Central memory CD8-positive, alpha-beta T cell (primary cell): ENCODE measurements at places on chromosomes 11 and 22.
A peak's percentile ranks its signal among the peaks of the same experiment; 100 is the strongest.

GRCh38 chr11:131549099-131549498, 178.7 kb downstream of the NTM start:
- H3K4me3 ChIP-seq, result no peak overlapping the region
- no peaks in the 10 kb centered on the region for H3K4me1 ChIP-seq
- H3K36me3 ChIP-seq, result peaks cover 1% of the 10 kb centered on the region
- peaks cover 10% of the 10 kb centered on the region for H3K27me3 ChIP-seq

DNA sequence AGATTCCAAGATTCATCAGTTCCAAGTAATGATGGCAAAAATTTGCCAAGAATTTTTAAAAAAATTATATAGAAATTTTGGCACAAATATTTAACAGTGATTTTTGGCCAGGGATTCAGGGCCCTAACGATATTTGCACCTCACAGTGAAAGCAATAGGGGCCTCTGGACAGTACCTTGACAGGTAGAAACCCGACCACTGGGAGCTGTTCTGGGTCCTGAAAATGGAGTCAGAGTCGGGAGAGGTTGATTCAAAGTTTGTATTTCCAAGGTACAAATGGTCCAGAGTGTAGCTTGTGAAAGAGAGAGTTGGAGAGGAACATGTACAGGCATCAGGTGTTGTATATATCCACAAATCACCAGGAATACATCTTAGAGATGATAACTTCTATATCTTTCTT, 41.6 kb downstream of the MRGPRX2 start:
- no peak overlapping the region for H3K27ac ChIP-seq
- H3K36me3 ChIP-seq, result no peaks in the 10 kb centered on the region
- DNase-seq, result no peak
- H3K4me3 ChIP-seq, result no peak overlapping the region

GRCh38 chr11:639332-639955, 2.4 kb downstream of the DRD4 start:
- H3K27ac ChIP-seq, result no peak overlapping the region
- peaks cover 12% of the 10 kb centered on the region for H3K36me3 ChIP-seq
- peaks cover 11% of the 10 kb centered on the region for H3K4me1 ChIP-seq
- H3K4me3 ChIP-seq, result no peak overlapping the region

- no peaks in the 10 kb centered on the region for H3K36me3 ChIP-seq
- peaks cover 45% of the 10 kb centered on the region for H3K27me3 ChIP-seq
- no peak for DNase-seq
- no peak overlapping the region for H3K27ac ChIP-seq
These were observed 551 bp upstream of the DEUP1 start for GRCh38 chr11:93329936-93330445.

DNA sequence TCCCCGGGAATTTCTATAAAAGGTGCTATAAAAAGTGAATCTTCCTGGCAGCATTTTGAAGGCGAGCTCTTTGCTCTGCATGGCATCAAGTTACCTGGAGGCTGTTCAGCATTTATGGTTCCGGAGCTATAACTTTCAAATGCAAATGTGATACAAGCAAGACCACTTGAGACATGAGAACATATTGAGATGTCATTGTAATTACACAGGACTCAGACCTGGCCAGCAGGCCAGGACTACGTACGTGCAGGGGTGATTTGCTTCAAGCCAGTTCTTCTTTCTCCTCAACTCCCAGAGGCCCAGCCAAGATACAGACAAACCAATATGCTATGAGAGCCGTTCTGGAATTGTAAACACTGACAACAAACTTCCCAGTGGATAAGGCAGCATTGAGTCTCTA, 227.4 kb upstream of the FAT3 start:
- no peak overlapping the region for H3K27ac ChIP-seq
- H3K27me3 ChIP-seq, result no peaks in the 10 kb centered on the region
- no peak for DNase-seq
- no peaks in the 10 kb centered on the region for H3K36me3 ChIP-seq
- H3K4me1 ChIP-seq, result no peaks in the 10 kb centered on the region
- no peak overlapping the region for H3K4me3 ChIP-seq

GRCh38 chr11:68293708-68294107, 18.7 kb upstream of the LRP5 start:
- H3K4me1 ChIP-seq, result no peaks in the 10 kb centered on the region
- H3K4me3 ChIP-seq, result no peak overlapping the region
- no peak overlapping the region for H3K27ac ChIP-seq
- peaks cover 6% of the 10 kb centered on the region for H3K27me3 ChIP-seq
- no peaks in the 10 kb centered on the region for H3K36me3 ChIP-seq
- no peak for DNase-seq

GRCh38 chr11:109303342-109303741, 118.6 kb upstream of the C11orf87 start:
- H3K4me3 ChIP-seq, result no peak overlapping the region
- H3K4me1 ChIP-seq, result no peaks in the 10 kb centered on the region
- no peak overlapping the region for H3K27ac ChIP-seq
- H3K36me3 ChIP-seq, result no peaks in the 10 kb centered on the region
- no peaks in the 10 kb centered on the region for H3K27me3 ChIP-seq
- DNase-seq, result no peak

- H3K36me3 ChIP-seq, result no peaks in the 10 kb centered on the region
- no peak overlapping the region for H3K27ac ChIP-seq
- peaks cover 90% of the 10 kb centered on the region for H3K27me3 ChIP-seq
These were observed 5.2 kb downstream of the TEAD1 start for GRCh38 chr11:12679471-12679870.

- peaks cover 1% of the 10 kb centered on the region for H3K36me3 ChIP-seq
- no peak overlapping the region for H3K4me3 ChIP-seq
- no peak overlapping the region for H3K27ac ChIP-seq
- no peaks in the 10 kb centered on the region for H3K4me1 ChIP-seq
- DNase-seq, result no peak
These were observed 584.0 kb downstream of the KCNA4 start for GRCh38 chr11:29432719-29433325.

DNA sequence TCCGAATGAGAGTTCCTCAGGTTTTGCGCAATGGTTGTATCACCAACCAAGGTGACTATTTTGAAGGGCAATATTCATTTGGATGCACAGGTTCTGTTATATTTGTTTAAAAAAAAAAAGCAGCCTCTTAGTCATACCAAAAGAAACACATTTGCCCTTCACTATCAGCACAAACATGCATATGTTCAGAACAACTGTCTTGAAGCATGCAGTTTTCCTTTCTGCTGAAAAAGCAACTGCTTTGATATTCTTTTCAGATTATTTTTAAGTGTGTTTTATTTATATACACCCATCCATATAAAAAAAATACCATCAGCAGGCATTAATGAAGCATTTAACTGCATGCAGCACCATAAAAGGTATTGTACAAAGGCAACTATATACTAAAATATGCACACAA, 67.8 kb downstream of the RBFOX2 start:
- DNase-seq, result no peak
- H3K27me3 ChIP-seq, result peaks cover 50% of the 10 kb centered on the region
- H3K36me3 ChIP-seq, result no peaks in the 10 kb centered on the region
- H3K27ac ChIP-seq, result no peak overlapping the region
- no peak overlapping the region for H3K4me3 ChIP-seq

DNA sequence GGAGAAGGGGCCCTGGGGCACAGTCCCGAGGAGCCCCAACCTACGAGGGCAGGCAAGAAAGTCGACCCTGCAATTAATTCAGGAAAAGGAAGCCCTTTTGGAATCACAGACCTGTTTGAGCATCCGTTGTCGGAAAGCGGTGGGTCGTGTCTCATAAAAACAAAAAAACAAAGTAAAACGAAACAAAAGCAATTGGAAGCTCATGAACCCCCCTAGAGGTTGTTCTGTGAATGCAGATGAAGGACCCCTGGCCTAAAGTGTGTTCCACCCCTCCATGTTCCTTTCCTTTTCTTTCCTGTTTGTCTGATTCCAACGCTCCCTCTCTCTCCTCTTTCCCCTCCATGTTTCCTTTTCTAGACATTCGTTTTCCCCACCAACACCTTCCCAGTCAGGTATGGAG, 203.7 kb downstream of the GRIK4 start:
- peak overlapping the region; percentile 71 for H3K4me3 ChIP-seq
- peaks cover 41% of the 10 kb centered on the region for H3K27me3 ChIP-seq
- peaks cover 6% of the 10 kb centered on the region for H3K4me1 ChIP-seq

GRCh38 chr11:94705891-94706615, 62.1 kb upstream of the AMOTL1 start:
- no peak overlapping the region for H3K4me3 ChIP-seq
- no peak for DNase-seq
- H3K36me3 ChIP-seq, result no peaks in the 10 kb centered on the region
- no peak overlapping the region for H3K27ac ChIP-seq
- no peaks in the 10 kb centered on the region for H3K4me1 ChIP-seq

DNA sequence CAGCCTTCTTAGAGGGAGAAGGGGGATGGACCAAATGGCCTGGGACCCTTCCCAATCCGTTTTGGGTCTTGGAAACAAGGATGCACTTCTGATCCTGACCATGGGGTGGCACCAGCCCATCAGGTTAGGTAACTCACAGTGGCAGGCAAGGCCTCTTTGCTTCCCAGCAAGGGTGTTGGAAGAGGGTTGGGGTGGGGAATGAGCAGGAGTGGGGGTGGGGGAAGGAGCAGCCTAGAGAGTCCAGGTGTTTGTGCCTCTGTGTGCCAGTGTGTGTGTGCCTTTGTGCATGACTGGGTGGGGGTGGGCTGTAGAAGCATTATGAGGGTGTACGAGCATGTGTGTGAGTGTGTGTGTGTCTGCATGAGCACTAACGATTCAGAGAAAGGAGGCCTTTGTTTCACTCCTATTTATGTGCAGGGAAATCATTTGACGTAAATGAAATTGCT, 213.1 kb downstream of the INSC start:
- H3K4me3 ChIP-seq, result no peak overlapping the region
- DNase-seq, result no peak
- H3K4me1 ChIP-seq, result no peaks in the 10 kb centered on the region

DNA sequence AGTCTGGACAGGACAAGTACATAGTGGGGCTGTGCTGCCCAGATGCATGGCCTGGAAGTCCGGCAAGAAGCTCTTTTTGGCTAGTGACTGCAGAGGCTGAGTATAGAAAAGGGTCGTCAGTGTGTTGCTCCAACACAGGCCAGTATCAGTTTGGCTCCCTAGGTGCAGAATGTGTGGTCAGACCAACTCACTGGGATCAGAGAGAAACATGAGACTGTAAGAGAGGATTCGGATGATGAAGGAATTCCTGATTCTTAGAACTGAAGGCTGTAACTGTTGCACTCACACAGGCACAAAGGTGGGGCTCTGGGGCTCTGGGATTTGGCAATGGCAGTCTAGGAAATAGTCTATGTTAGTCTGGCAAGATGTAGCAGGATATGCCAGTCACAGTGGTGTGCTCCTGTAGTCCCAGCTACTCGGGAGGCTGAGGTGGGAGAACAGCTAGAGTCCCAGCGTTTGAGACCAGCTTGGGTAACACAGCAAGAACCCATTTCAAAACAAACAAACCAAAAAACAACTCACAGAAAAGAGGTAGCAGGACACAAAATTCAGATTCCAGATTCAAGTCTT, 11.1 kb upstream of the UPB1 start:
- H3K4me3 ChIP-seq, result no peak overlapping the region
- DNase-seq, result no peak
- H3K4me1 ChIP-seq, result peaks cover 12% of the 10 kb centered on the region
- peak overlapping the region; percentile 20 for H3K27ac ChIP-seq

DNA sequence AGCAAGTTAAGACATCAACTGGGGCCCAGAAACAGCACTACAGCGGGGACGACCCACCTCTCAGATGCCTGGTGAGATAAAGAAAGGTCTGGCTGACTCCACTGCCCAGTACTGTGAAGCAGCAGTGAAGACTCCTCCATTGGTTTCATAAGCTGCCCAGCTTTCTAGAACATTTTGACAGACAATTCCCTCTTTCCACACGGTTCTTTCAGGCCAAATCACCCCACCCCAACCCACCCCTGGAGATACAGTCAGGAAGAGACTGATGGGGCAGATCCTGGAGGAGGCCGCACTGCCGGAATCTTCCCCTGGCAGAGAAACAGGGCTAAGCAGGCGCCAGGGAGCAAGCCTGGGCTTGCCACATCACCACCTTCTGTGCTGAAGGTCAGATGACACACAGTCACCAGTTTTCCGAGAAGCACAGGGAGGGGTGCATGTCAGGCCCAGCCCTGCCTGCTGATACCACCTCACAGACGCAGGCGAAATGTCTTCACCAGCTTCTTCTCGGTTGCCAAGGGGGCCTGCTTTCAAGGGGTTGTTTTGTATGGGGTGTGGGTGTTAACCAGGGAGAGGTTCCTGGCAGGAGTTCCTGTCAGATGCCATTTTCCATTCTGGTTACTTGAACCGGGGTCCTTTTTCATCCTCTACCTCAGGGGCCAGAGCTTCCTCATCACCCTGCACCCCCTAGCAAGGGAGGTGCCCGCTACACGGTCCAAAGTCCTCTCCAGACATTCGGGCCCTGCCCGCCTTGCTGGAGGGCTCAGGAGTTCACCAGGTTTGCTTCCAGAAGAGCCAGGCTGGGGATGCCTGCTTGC, 1.4 kb upstream of the NEAT1 start:
- H3K27me3 ChIP-seq, result no peaks in the 10 kb centered on the region
- H3K4me1 ChIP-seq, result peaks cover 87% of the 10 kb centered on the region
- H3K4me3 ChIP-seq, result peak overlapping the region; percentile 100
- H3K27ac ChIP-seq, result peak overlapping the region; percentile 100

- no peaks in the 10 kb centered on the region for H3K27me3 ChIP-seq
- peak overlapping the region; percentile 26 for H3K27ac ChIP-seq
- DNase-seq, result no peak
- H3K36me3 ChIP-seq, result no peaks in the 10 kb centered on the region
These were observed 757 bp downstream of the SPI1 start for GRCh38 chr11:47377571-47378009.

GRCh38 chr22:45318168-45318557, 8.4 kb downstream of the FAM118A start:
- peaks cover 38% of the 10 kb centered on the region for H3K36me3 ChIP-seq
- no peaks in the 10 kb centered on the region for H3K27me3 ChIP-seq
- H3K27ac ChIP-seq, result peak overlapping the region; percentile 100

DNA sequence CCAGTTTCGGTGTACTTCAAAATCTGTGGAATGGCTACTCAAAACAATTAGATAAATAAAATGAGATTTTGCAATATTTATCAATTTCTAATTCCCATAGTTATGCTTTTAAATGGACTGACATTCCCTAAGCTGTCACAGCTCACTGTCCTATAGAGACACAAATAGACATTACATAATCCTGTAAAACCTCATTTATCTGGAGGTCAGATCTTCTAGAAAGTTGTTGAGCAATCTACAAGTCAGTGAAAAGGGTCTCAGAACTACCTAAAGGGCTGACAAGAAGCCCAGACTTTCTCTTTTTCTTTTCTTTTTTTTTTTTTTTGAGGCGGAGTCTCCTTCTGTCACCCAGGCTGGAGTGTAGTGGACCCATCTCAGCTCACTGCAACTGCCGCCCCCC, 12.0 kb downstream of the ALG8 start:
- no peaks in the 10 kb centered on the region for H3K27me3 ChIP-seq
- H3K4me1 ChIP-seq, result peaks cover 5% of the 10 kb centered on the region
- peaks cover 11% of the 10 kb centered on the region for H3K36me3 ChIP-seq
- no peak overlapping the region for H3K27ac ChIP-seq
